ENCODE measurements at places on chromosomes 3 and 15. TPM values are rescaled to one million over a fixed set of nuclear protein-coding genes. Genes with fewer than 3 reads are reported as not detected.

RBP2 gene
- not detected for total RNA-seq

DNAH12 gene
- total RNA-seq, result 0.38 TPM

TM6SF1 gene
- 13.0 TPM for total RNA-seq

ZCWPW2 gene
- total RNA-seq, result 1.3 TPM

VWA5B2 gene
- not detected for total RNA-seq
